ENCODE measurements at places on chromosomes 6 and 20.

DNA sequence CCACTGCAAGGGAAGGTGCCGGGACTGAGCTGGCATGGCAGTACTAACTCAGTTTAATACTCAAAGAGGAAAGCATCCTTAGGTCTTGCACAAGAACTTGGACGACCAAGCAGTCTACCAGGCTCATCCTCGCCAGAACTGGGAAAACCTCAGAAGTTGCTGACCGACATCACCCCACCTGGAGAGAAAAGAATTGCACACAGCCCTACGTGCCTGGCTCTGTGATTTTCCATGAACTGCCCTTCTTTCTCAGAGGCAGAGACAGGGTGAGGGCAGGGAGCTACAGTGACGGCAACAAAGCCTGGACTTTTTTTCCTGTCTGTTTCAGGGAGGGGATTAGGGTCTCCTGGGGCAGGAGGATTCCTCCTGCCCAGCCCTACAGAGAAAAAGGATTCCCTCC, 8.0 kb downstream of the JAG1 start:
- DNase-seq = no peak

DNA sequence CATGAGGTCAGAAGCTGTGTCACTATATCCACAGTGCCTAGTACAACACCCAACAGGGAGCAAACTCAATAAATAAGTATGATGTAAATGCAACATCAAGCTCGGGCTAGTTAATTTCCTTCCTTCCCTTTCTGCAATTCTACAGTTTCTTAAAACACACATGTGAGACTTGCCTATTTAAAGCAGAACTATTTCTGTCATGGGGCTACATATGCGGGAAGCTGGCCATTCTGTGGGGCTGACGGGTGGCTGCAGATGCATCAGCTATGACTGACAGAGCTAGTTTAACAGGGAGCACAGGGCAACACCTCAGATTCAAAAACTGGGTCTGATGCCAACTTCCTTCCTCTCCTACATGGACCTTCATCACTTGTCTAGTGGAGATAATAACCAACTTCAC, 118.1 kb upstream of the ENPP5 start:
- DNase-seq = no peak

DNA sequence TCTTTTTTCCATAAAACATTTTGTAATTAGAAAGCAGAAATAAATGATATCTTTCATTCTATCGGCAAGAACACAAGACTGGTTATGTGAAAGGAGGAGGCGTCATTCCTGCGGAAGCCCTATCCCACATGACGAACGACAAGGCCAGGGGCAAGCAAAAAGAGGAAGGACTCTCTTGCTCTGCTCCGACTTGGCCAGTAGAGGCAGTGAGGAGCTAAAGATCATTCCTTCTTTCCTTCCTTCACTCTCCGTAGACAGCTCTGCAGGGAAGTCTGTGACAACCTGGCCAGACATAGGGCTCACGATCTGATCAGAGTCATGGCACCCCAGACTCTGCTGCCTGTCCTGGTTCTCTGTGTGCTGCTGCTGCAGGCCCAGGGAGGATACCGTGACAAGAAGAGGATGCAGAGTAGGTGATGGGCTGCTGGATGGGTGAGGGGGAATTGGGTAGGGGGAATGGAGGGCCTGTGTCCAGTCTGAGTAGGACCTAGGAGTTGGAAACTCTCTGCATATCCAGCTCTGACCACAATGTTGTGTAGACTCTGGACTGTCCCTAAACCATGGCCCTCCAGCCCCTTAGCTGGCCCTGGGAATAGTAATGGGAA, at the start of gene WFDC10A:
WFDC10A (plus strand) TSS at position 244 of the 605 bp plus-strand sequence; CDS start at position 319, 75 bp downstream.
- peak; percentile 77 for DNase-seq

DNA sequence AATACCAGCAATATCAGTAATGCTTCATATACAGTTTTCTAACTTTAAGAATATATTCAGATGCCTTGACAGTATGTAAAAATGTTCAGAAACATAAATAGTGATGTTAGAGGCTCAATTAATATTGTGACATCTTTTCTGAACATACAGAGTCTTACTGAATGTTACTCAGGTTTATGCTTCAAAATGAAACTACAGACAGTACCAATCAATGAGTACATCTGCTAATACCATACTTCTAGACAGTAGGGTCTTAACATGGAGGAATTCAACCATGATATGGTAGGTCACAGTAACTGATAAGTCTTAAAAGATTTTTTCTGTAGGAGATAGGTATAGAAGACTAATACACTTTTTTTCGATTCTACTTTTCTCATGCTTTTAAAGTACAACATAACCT, 8.3 kb downstream of the GCLC start:
- DNase-seq = no peak

DNA sequence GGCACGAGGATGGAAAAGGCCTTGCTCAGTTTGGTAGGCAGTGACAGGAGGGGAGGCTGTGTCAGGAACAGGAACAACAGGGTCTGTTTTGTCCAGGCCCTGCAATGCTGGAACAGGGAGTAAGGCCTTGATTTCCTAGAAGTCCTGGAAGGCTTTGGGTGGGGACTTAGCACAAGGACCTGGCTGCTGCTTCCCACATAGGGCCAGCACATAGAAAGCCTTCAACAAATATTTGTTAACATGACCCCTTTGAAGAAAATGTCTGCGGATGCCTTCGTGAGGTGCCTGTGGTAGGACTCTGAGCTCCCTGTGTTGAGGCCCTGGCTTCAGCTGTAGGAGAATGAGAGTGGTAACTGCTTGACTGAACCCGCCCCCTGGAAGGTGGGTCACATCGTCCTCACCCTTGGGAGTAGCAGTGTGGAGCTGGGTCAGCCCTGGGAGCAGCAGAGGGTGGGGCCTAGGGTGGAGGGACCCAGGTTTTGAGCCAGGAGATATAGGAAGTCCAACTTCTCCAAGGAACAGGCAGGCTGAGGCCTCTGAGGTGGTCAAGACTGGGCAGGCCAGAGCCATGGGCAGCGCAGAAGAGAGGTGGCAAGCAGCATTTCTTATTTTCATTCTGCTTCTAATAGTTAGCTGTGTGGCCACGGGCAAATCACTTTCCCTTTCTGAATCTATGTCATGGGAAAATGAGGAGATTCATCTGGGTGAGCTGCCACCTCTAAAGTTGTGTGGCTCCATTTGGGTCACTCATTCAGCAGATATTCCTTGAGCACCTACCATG, 50.0 kb downstream of the CNBD2 start:
- DNase-seq = no peak

DNA sequence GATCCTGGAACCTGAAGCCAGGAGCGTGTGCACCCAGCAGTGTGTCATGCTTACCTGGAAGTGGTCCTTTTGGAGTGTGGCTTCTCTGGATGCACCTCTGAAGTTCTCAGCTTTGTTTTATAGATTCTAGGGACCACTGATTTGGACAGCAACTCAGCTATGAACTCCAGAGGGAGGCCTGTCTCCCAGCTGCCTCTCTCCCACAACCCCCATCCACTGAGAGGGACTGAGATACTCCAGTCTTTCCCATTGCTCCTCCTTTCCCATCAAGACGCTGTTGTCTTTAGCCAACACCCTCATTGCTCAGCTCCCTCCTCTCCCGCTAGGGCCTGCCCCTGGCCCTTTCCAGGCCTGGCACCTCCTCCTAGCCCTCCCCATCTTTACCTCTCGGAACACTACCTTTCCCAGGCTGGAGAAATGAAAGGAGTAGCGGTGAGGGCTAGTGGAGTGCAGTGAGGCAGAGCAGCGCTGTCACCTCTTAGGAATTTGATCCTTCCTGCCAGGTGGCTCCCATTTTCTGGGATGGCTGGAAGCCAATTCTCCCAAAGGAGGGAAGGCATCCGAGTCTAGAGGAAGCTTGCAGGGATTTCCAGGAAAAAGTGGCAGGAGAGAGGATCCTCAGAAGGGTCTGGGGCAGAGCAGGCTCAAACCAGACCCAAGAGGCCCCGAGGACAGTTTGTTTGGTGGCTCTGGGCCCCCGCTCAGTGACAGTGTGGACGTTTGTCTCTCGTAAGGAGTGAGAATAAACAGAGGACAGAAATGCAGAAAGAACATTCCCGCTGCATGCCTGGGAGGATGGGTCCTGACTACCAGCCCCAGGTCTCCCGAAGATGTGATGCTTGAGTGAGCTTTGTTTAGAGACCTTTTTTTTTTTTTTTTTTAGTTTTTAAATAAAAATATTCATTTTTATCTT, at the start of gene LRRN4:
LRRN4 (minus strand) TSS at position 285 of the 913 bp plus-strand sequence. CDS start 1,261 bp downstream, outside the sequence.
- DNase-seq = peak; percentile 40

GRCh38 chr6:122734529-122735395, 44.8 kb upstream of the FABP7 start:
- DNase-seq = no peak

GRCh38 chr6:144659202-144660182, 374.4 kb downstream of the UTRN start:
- no peak for DNase-seq

- no peak for DNase-seq
These were observed 37.4 kb upstream of the AFDN start for GRCh38 chr6:167789358-167789757.

DNA sequence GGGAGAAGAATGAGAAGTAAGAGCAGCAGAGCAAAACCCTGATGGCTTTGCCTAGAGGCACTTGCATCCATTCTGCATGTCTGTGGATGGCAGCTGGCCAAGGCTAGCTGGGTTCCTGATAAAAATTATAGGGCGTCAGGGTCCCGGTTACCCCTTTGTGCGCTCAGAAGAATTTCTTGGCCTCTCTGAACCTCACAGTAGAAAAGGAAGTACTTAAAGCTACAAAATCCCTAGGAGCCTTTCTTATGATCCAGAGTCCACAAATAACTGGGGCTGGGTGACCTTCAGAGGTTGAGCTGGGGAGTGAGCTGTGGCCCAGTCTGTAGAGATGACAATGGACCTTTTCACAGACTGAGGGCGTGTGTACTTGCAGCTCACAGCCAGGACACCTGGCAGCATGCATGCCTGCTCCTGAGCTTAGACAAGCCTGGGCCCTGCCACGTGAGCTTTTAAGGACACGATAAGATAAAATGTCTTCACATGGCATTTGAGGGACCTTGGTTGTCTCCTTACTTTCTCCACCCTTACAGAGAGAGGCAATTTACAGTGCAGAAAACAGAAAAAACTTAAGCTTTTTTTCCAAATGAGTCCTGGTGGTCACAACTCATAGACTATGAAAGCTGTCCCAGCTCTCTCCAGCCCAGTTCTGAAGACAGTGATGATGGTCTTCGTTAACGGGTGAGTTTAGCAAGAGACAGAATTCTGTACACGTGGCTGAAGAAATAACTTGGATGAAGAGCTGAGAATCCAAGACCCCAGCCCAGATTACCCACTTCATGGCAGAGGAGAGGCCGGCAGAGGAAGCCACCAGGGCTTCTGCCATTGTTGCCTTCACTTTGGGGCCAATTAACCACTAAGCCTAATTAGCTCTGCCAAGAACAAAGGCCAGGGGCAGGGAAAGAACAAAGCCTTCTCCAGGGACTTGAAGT, 50.3 kb downstream of the FOXA2 start:
- no peak for DNase-seq

GRCh38 chr6:134806180-134806798, 143.6 kb downstream of the ALDH8A1 start:
- DNase-seq = no peak

DNA sequence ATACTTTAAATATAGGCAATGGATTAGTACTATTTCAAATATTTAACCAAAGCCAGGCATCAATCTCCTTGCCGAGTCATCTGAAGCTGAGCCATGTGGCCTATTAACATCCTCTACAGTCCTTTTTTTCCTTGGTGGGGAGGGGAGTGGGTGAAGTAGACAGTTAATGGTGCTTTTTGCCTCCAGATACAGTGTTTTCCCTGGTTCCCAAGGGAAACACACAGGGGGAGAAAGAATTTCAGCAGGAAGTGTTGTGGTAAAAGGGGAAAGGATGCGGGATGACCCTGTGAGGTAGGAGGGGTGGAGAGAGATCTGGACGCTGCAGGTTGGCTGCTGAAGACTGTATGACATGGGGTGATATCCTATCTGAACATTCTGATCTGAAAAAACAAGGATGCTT, 9.6 kb downstream of the CLDN20 start:
- DNase-seq = peak; percentile 22

DNA sequence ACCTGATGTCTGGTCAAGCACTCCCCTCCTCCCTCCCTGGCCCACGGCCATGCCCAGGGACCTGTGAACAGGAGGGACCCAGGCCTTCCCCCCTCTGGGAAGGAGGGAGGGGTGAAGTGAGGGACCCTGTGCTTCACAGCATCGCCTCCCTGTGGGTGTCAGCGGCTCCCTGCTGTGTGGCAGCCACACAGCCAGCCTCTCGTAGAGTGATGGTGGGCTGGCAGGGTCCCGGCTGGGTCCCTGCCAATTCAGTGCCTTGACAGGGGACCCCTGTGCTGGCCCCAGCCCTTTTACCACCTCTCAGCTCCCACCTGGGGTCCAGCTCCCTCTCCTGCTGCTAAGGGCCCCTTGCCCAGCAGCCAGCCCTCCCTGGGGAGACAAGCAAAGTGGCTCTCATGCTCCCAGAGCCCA, 31.3 kb upstream of the GRM4 start:
- DNase-seq = no peak

- DNase-seq = no peak
These were observed 50.6 kb downstream of the SRC start for GRCh38 chr20:37396416-37397075.

DNA sequence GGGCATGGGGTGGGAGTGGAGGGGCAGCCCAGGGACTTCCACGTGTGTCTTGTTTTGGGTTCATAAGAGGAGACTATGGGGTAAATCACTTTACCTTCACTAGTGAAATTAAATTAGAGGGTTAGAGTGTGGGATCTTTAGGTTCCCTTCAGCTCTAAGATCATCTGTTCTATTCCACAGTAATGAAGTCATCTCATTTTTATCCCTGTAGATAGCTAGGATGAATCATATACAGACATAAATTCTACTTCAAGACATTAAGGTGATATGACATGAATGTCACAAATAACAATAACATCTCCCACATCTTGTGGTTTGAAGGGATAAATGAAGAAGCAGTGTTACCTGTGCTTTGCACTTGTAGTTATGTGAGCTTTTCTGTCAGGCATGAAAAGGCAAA, 83.8 kb downstream of the ELOVL4 start:
- no peak for DNase-seq

DNA sequence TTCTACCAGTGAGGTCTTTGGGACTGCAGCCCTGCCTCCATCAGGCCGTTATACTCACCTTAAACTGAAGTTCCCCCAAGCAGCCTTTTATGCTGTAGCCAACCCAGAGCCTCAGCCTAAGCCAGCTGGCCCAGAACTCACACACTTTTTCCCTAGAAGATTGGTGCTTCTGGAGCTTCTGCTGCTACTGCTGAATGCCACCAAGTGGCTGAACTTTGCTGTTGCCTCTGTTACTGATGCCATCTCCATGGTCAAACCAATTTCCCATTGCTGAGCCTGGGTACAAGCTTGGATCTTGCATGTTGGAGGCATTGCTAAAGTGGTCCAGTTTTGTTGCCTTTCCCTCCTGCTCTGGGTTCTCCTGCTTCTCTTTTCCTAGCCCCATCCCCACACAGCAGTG, 15.0 kb upstream of the TBX18 start:
- no peak for DNase-seq

GRCh38 chr6:138499303-138500018, at the start of gene NHSL1:
Gene NHSL1 (minus strand): TSS chr6:138499494. CDS start chr6:138499290, 204 bp downstream.
- DNase-seq = no peak

DNA sequence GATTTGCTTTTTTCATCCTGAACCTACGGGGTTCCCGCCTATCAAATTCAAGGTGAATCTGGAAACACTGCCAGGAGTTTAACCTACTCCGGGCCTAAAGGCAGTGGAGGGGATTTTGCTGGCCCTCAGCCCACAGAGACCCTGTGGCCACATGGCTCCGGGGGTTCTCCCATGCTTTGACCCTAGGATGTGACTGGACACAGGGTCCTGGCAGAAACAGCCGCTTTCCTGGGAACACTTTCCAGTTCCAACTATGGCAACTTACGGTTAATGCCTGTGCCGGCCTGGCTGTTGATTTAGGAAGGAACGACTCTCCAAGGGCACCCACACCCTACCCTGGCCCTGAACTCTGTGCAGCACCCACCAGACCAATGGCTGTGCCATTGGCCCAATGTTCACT, 141.7 kb upstream of the RPS6KA2 start:
- no peak for DNase-seq

Measured in HTR-8/SVneo (cell line).